Occipital lobe (tissue), 3 donors: ENCODE measurements at places on chromosomes 12 and 14. TPM values are rescaled to one million over a fixed set of nuclear protein-coding genes. Genes with fewer than 3 reads are reported as not detected.

GRCh38 chr14:103232831-103233319, 101.2 kb upstream of the EIF5 start:
- DNase-seq: no peak

The TEP1 gene
- 8.4 TPM for total RNA-seq

GRCh38 chr14:71985538-71986189, 53.4 kb downstream of the RGS6 start:
- DNase-seq: no peak

DNA sequence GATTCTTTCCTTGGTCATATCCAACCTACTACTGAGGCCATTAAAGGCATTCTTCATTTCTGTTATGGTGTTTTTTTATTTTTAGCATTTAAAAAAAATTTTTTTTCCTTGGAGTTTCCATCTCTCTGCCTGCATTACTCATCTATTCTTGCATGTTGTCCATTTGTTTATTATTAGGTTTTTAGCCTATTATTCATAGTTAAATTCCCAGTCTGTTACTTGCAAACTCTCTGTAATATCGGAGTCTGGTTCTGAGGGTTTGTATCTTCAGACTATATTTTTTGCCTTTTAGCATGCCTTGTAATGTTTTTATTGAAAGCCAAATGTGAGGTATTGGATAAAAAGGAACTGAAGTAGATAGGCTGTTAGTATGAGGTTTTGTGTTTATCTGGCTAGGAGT, 284.3 kb downstream of the FUT8 start:
- no peak for DNase-seq

DNA sequence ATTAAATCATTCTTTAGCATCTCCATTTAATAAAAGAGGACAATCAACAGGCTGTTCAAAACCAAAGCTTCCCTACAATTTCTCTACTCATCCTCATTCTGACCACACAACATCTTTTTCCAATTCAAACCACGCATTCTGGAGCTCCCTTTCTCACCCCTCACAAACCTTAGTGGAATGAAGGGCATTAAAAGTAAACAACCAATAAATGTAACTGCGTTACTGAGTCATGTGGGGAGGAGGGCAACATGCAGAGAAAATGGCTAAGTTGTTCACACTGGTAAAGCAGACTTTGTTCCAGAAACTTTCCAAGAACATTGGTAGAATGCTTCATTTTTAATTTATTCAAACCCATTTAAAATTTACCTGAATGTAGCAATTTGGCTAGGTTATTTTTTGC, 19.6 kb downstream of the SOX5 start:
- no peak for DNase-seq

The TC2N gene
- 22.8 TPM for total RNA-seq

- DNase-seq: no peak
These were observed 11.2 kb upstream of the RNU6-7 start for GRCh38 chr14:32190673-32191072.

The KCNC2 gene
- 21.1 TPM for total RNA-seq

The GPR137C gene
- total RNA-seq: 27.8 TPM

- DNase-seq: no peak
These were observed 980 bp upstream of the RNASE8 start for GRCh38 chr14:21056520-21057163.

DNA sequence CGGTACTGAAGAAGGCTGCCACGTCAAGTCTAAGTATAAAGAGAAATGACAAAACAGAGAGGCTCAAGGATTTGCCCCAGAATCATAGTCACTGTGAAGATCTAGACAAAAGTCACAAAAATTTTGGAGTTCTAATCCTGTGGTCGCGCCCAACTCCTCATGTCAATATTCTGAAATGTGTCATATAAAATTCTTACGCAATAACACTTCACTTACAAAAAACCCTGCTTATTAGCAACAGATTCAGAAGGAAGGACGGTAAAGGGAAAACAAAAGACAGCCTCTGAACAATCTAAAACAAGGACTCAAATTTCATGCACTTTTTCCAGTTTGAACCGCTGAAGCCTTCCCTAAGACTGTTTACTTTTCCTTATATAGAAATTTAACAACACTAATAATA, 94.7 kb downstream of the TSPAN8 start:
- DNase-seq: no peak

The GDF3 gene
- not detected for total RNA-seq

- no peak for DNase-seq
These were observed 16.7 kb downstream of the EPS8 start for GRCh38 chr12:15772405-15773018.

The USP44 gene
- 3.6 TPM for total RNA-seq

DNA sequence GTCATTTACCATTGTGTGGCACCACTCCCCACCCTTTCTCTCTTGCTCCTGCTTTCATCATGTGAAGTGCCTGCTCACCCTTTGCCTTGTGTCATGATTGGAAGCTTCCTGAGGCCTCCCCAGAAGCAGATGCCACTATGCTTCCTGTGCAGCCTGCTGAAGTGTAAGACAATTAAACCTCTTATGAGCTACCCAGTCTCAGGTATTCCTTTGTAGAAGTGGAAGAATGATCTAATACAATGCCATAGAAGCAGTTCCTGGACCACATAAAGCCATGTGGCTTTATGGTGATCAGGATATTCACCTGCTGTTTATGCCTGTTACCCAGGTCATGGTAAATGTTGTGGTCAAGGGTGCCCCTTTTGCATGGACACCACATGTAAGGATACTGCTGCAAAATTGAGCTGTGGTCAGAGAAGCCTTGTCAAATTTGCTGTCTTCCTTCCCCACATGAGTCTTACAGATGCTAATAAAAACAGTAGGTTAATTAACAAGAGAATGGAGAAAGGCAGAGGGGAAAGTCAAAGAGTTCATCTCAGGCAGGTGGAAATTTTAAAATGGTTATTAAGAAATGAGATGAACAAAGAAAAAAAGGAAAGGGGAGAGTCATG, 112.8 kb upstream of the IFNG-AS1 start:
- DNase-seq: no peak

DNA sequence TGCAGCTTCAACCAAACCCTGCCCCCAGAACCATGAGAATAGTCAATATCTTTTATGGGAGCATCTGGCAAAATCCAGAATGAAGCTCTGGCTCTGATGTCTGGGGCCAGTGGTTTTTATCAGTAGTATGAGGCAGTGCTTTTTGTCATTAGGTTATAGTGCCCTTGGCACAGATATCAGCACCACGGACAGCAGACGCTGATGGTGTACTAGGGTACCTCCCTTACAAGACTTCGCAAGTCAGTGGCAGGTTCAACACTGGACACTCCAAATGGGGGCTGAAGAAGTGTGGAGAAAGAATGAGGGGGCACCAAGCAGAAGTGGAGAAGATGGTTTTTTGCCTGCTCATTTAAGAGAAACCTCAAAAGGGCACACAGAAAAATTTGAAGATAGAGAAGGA, 68.2 kb upstream of the E2F7 start:
- DNase-seq: no peak

The IGF1 gene
- 5.5 TPM for total RNA-seq

The METTL1 gene
- 0.94 TPM for total RNA-seq

- no peak for DNase-seq
These were observed 269.7 kb downstream of the KSR2 start for GRCh38 chr12:117699118-117699517.

DNA sequence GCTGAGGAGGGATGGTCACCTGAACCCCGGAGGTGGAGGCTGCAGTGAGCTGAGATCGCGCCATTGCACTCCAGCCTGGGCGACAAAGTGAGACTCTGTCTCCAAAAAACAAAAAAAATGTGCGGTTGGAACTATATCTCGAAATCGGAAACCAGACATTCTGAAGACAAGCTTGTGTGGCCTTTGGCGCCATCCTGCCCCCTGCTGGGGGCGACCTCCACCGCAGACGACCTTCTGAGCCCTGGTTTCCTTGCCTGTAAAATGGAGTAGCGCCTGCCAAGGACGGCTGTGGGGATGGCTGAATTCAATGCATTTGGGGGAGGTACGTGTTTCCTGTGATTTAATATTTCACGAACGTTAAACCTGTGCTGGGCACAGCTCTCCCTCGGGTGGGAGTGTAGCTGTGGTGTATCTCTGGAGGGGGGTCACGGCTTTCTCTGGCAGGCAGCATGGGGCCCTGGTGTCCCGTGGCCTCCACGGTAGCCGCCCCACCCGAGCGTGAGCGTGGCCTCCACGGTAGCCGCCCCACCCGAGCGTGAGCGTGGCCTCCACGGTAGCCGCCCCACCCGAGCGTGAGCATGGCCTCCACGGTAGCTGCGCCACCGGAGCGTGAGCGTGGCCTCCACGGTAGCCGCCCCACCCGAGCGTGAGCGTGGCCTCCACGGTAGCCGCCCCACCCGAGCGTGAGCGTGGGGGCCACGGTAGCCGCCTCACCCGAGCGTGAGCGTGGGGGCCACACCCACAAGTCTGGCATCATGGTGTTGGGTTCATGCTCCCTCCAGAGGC, 55.3 kb downstream of the LRCOL1 start:
- no peak for DNase-seq

The FOXG1 gene
- total RNA-seq: 75.5 TPM

The FGF23 gene
- total RNA-seq: not detected

The HRK gene
- total RNA-seq: 0.47 TPM

The FLRT2 gene
- 154 TPM for total RNA-seq

The FGF6 gene
- not detected for total RNA-seq

DNA sequence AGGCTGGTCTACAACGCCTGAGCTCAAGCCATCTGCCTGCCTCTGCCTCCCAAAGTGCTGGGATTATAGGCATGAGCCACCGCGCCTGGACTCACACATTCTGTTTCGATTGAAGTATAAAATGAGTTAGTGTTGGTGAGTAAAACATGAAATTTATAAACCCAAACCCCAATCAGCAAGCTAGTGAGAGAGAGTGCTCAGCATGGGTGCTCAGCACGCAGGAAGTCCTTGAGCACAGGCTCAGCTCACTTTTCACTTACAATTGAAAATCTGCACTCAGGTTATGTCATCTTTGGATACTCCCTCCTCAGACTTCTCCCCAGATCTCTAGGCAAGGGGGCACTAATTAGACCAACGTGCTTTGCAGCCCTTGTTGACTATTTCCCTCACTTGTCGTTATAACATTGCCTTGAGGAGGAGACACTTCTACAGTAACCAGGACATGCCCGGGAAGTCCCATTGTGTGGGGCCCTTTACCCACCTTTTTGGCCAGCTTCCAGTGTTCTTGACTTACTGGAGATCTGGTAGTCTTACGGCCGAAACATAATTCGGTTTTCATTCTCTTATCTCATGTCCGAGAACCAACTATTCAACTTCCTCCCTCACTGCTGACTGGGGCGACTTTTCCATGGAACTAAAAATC, 68.5 kb upstream of the AMN1 start:
- no peak for DNase-seq

The DENR gene
- 46.6 TPM for total RNA-seq

DNA sequence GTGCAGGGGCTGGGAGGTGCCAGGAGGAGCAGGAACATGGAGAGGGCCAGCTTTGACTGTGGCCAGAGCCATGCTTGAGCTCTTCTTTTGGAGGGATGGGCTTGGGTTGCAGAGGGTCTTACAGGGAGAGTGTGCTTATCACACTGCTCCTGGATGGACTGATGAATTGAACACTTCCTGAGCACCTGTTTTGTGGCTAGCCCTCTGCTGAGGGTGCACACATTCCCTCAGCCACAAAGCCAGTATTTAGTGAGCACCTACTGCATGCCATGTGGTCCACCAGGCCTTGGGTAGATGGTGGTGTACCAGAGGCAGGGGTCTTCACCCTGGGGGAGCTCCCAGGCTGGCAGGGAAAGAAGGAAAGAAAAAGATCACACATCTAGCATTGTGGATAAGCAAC, 118.9 kb downstream of the SLC25A47 start:
- DNase-seq: no peak

The SLC16A7 gene
- 44.9 TPM for total RNA-seq

The MYF5 gene
- not detected for total RNA-seq

GRCh38 chr12:103247531-103247930, 248.2 kb downstream of the C12orf42 start:
- DNase-seq: no peak

The CNIH1 gene
- 39.3 TPM for total RNA-seq

The ALG10 gene
- total RNA-seq: 32.1 TPM

GRCh38 chr14:77988096-77988870, 181.9 kb upstream of the NRXN3 start:
- DNase-seq: no peak

- DNase-seq: no peak
These were observed 12.7 kb upstream of the CLEC1A start for GRCh38 chr12:10111451-10111850.

The ZNF410 gene
- total RNA-seq: 67.7 TPM

DNA sequence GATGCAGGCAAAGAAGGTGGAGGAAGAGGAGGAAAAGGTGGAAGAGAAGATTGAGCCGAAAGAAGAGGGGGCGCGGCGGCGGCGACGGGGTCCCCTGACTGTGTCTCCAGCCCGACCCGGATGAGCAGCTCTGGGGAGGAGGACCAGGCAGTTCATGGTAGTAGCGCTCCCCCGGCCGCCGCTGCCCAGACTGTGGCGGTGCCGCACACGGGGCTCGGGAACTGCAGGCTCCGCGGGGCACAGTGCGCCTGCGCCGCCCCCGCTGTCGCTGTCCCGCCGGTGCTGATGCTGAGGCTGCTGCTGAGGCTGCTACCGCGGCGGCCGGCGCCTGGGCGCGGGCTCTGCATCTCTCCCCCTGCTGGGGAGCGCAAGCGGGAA, at the start of gene KCNH5:
TSS of gene KCNH5 (minus strand) at position 225 of the 378 bp plus-strand sequence. CDS start 272 bp downstream, outside the sequence.
- peak; percentile 47 for DNase-seq

The TAS2R50 gene
- total RNA-seq: 12.6 TPM

- no peak for DNase-seq
These were observed 276.1 kb upstream of the LMO3 start for GRCh38 chr12:16881986-16882570.

- no peak for DNase-seq
These were observed 13.1 kb downstream of the KRT5 start for GRCh38 chr12:52506858-52507715.

DNA sequence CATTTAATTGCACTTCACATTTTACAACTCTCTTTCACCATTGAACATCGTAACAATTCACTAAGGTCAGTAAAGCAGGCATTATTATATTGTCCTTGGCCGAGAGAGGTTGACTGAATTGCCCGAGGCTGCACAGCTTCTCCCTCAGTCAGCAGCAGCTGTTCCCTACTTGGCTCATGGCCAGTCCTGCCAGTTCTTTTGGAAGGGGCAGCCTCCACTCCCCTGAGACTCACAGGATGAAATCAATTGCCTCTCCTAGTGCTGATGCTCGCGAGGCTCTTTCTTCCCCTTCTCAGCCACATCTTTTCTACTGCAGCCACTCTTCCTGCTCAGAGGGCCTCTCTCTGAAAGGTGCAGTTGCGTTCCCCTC, 79.9 kb upstream of the KCNA1 start:
- no peak for DNase-seq
